ENCODE measurements at places on chromosomes 13 and 19.

DNA sequence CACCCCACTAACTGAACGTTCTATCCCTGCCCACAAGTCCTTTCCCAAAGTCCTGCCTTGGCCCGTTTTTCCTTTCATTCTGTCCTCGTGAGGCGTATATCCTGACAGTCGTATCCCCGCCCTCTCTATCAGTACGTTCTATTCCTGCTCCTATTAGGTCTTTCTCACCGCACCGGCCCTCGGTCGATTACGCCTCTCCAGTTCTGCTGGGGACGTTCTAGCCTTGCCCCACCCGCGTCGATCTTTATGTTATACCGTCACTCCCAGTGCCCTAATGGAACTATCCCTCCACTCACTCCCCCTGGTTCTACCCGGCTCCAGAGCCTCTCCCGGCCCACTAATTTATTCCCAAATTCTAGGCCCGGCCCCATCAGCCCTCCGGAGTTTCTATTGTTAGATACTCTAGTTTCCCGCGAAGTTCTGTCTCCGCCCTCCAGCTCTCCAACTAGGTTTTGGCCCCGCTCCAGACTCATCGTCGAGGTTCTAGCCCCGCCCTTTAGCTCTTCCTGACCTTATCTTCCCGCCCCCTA lies 2.0 kb downstream of the PLAUR start:
- DNase-seq = peak; percentile 98

DNA sequence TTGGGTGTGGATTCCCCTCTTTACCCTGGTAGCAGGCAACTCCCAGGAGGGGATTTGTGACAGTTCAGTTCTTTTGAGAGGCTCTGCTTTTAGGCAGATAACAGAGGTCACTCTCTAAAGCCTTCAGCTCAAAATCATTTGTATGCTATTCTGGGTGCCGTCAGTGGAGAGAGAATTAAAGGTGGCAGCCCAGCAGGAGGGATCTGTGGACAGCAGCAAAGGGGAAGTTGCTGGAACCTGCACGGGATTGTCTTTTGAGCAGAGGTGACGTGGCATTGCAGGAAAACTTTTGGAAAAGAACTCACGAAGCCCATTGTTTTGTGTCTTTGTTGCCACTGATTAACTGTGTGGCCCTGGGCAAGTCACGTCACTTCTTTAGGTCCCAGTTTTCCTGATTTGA lies 62.4 kb upstream of the C1QTNF9 start:
- no peak for DNase-seq

GRCh38 chr13:50609011-50609410 lies 234.5 kb downstream of the DLEU7 start:
- no peak for DNase-seq

DNA sequence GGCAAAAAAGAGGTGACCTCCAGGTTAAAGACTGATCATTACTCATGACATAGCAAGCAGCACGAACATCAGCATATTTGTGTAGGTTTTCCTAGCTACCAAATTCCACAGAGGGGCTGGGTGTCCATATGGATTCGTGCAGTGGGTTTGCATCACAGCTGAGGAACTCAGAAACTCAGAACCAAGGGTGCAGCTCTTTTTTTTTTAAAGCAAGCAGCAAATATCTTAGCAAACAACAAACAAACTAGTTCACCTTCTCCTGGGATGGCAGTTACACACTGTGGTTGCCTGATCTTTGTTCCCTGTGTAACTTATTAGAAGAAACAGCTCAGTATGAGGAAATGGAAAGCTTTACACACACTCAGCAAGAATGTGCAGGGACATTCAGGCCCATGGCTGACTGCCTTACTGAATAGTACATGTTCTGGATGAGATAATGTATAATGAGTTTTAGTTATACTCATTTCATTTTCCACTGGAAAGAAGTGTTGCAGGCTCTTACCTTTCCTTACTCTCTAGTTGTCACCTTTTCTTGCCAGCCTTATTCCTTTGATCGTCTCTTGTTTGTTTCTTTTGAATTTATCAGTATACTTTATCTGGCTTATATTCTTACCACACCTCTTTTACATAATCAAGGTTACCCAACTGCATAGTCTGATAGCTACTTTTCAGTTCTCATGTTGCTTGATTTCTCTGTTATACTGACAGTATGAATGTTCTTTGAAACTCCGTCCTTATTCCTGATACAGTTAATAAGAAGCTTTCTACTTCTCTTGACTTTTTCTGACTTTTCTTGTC lies 4.3 kb downstream of the NDFIP2 start:
- peak; percentile 48 for DNase-seq

- DNase-seq = peak; percentile 87
Measured at GRCh38 chr19:18388100-18388959, 2.4 kb downstream of the GDF15 start.

DNA sequence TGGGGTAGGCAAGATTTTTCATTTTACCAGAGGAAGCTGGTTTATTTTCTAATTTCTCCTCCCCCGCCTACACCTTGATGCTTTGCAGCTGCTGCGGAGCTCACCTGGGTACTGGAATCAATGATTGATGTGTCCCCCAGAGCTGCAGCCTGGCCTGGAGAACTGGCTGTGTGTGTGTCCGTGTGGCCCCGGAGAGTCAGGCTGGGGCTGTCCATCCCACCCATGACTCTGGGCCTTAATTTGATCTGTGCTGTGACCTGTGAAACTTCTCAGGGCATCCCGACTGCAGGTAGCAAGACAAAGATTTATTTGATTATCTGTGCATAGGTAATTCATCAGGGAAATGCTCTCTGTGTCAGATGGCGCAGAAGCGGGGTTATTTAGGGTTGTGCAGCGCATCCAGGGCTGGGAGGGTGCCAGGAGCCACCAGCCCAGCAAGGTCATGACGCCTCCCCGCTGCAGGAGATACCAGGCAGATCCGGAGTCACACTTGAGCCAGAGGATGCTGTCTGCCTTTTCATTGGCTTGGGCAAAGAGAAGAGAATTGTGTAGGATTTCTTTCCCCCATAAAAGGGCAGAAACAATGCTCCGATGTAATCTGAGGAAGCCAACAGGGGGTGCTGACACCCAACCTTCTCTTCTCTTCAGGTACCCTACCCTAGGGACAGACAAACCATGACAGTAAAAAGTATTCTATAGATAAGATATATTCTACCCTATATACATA lies 346.6 kb downstream of the TSHZ3 start:
- DNase-seq = no peak

GRCh38 chr13:102965802-102966201 lies 100.4 kb downstream of the SLC10A2 start:
- DNase-seq = no peak

DNA sequence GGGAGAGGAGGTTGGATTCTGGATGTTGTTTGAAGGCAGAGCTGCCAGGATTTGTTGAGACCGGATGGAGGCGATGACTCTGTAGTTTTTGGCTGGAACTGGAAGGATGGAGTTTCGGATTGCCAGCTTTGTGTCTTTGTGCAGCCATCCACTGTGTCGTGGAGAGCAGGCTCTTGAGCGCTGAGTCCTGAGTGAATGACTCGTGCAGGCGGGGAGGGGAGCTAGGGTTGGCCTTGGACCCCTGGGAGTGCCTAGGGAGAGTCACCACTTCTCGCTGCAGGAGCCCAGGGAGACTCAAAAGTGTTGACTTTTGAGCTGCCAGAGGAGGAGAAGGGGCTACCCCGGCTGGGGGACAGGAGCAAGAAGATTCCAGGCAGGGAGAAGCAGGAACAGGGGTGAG lies 3.9 kb downstream of the TOMM40 start:
- DNase-seq = no peak

- DNase-seq = no peak
Measured at GRCh38 chr13:30256713-30257467, 50.5 kb downstream of the KATNAL1 start.

- no peak for DNase-seq
Measured at GRCh38 chr13:102466610-102467190, 64.9 kb upstream of the FGF14 start.

GRCh38 chr13:42413484-42413815 lies 141.5 kb downstream of the AKAP11 start:
- no peak for DNase-seq

DNA sequence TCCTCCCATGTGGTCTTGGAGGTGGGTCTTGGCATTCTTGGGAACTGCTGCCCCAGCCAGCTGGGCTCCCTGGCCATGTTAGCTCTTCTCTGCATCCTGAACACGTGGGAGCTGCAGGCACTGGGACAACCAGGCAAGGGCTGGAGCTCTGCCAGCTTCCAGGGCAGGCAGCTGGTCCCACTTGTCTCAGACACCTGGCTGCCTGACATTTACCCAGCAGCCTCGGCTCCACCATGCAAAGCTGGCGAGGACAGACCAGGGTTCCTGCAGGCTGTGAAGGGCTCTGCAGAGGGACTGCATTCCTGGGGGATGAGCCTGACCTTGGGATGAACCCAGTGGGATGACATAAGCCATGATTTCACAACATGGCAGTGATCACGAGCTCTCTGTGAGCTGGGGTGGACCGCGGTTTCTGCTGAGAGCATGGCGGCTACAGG lies 99.0 kb upstream of the TSHZ3 start:
- DNase-seq = no peak

- peak; percentile 70 for DNase-seq
Measured at GRCh38 chr19:40604647-40605215, 3.6 kb downstream of the LTBP4 start.

DNA sequence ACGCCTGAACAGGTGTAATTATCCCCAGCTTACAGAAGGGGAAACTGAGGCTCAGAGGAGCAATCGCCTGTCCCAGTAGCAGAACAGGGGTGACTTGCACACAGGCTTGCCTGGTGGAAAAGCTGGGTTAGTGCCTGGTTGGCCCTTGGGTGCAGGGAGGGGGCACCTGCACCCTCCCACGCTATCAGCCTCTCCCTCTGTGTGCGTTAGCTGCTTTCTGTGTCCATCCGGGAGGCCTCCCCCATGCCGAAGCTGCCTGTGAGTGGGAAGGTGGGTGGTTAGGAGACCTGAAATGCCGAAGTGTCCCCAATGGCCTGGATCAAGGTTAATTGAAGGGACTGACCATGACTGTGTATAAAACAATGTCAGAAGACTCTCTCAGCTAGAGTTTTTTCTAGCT lies 295.0 kb downstream of the ZNF536 start:
- DNase-seq = no peak

GRCh38 chr13:34765446-34766180 lies 176.5 kb upstream of the NBEA start:
- DNase-seq = no peak

DNA sequence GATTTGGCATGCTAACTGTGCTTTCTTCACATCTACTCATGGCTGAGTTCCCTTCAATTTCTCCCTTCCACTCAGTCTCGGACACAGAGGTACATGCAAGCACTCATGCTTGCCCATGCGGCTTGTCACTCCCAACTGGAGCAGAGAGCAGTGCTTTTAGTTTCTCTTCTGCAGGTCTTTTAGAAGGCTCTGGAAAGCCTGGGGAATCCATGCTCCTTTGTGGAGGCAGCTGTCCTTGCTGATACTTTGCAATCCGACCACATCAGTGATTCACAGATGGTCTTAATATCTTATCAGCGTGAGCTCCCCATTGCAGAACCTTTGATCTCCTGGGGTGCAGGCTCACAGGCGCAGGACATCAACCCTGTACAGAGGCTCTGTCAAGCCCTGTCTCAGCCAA lies 203.9 kb downstream of the COL4A1 start:
- DNase-seq = no peak

DNA sequence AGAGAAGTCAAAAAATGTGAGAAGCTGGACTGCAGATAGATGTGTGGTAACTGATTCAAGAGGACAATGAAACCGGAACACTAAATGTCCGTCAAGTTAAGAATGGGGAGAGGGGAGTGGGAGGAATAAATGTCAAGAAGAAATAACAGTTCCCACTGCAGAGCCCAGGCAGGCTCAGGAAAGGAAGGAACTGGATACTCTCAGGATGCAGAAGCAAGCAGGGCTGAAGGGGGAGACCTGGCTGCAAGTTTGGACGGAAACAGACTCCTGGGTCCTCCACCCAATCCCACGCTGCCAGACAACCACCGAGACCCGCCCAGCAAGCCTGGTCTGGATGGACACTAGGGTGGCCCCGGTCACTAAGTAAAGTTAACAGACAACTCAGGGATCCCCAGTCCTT lies 18.1 kb downstream of the TUBGCP3 start:
- DNase-seq = no peak

GRCh38 chr13:93409816-93410215 lies 183.2 kb downstream of the GPC6 start:
- no peak for DNase-seq

- DNase-seq = no peak
Measured at GRCh38 chr19:45403272-45403671, 1.6 kb downstream of the PPP1R13L start.

DNA sequence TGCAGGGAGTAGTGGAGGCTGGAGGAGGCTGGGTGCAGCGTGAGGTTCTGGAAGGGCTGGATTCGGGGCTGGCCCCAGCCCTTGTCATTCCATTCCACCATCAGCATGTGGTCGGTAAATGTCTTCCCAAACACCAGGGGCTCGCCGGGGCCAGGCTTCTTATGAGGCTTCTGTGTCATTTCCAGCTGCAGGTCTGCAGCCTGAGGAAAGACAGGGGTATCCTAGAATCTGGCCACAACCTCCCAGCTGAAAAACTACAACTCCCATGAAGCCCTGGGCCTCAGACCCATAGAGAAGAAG lies 4.4 kb downstream of the BCAT2 start:
- peak; percentile 74 for DNase-seq

GRCh38 chr13:28058866-28059613 lies 41.3 kb downstream of the FLT3 start:
- peak; percentile 72 for DNase-seq

GRCh38 chr13:70905035-70905434 lies 796.8 kb upstream of the KLHL1 start:
- DNase-seq = no peak

Data from hematopoietic multipotent progenitor cell treated with erythropoietin and hydrocortisone succinate and interleukin-3 and kit ligand, for 8 days (in vitro differentiated cells).